ENCODE measurements at places on chromosomes 4 and X. TPM values are rescaled to one million over a fixed set of nuclear protein-coding genes. Genes with fewer than 3 reads are reported as not detected.

RENBP gene
- total RNA-seq: 5.0 TPM

DYNLT3 gene
- total RNA-seq: 17.2 TPM

ZFP92 gene
- total RNA-seq: 0.10 TPM

TTC29 gene
- total RNA-seq: not detected

GPRASP1 gene
- total RNA-seq: 3.7 TPM

ASB11 gene
- not detected for total RNA-seq

F8A2 gene
- 5.9 TPM for total RNA-seq

ATP1B4 gene
- total RNA-seq: not detected

GRIPAP1 gene
- total RNA-seq: 32.0 TPM

GNRHR gene
- total RNA-seq: not detected

KLB gene
- 0.40 TPM for total RNA-seq

TCEAL6 gene
- total RNA-seq: not detected

- no peak for DNase-seq
Measured at GRCh38 chrX:44708470-44708869, 135.4 kb upstream of the DUSP21 start.

DNA sequence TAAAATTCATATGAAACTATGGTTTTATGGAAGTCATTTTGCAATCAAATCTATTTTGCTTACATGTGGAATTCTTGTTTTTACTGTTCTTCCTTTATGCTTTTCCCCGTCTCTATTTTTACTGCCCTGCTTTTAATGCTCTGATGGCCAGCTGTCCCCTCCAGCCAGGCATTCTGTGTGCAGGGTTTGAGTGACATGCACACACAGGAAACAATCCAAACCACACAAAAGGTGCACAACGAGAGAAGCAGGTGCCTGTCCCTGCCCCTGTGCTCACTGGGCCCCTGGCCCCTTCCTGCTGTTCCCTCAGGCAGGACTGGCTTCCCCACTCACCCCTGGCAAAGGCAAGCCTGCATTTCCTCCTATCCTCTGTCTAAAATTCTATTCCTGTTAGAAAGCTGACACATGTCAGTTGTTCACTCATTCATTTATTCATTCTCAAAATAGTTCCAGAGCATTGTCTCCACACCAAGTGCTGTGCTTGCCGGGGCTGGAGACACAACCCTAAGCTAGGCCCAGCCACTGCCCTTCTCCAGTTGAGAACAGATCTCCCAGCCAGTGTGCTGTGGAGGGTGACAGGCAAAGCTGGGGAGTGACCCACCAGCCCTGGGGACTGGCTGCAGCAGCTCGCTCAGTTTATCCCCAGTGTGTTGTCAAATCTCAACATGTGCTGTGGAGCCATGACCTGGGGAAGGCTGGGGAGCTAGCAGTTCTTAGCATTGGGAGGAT, 346.3 kb downstream of the FBXW7 start:
- DNase-seq: no peak

DNA sequence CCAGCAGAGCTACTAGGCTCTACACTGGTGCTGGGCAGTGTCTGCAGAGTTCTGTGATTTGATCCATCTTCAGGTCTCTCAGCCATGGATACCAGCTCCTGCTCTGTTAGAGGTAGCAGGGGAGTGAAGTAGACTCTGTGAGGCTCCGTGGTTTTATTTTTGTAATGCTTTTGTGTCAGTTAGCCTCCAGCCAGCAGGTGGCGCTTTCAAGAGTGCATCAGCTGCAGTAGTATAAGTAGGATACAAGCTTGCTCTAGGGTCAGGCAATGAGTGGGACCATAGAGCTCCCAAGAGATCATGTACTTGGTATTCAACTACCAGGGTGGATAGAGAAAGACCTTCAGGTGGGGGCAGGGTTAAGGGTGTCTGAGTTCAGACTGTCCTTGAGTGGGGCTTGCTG, 362.5 kb upstream of the TRAM1L1 start:
- peak; percentile 24 for DNase-seq

GRCh38 chrX:39609941-39610340, 487.8 kb downstream of the BCOR start:
- DNase-seq: no peak

DNA sequence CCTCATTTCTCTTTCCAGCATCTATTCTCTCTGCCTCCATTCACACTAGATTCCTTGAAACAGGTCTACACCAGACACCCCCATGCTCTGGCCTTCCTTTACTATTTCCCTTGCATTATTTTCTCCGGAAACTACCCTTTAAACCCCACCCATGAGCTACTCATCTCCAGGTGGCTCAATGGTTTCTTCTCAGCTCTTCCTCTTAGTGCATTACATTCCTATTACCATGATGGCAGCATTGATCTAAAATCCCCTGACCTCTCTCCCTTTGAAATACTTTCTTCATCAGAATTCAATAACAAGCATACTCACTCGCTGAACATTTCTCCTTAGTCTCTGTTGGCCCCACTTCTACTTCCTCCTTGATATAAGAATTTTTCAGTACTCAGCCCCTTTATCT, 94.6 kb downstream of the SYNPO2 start:
- no peak for DNase-seq

DNA sequence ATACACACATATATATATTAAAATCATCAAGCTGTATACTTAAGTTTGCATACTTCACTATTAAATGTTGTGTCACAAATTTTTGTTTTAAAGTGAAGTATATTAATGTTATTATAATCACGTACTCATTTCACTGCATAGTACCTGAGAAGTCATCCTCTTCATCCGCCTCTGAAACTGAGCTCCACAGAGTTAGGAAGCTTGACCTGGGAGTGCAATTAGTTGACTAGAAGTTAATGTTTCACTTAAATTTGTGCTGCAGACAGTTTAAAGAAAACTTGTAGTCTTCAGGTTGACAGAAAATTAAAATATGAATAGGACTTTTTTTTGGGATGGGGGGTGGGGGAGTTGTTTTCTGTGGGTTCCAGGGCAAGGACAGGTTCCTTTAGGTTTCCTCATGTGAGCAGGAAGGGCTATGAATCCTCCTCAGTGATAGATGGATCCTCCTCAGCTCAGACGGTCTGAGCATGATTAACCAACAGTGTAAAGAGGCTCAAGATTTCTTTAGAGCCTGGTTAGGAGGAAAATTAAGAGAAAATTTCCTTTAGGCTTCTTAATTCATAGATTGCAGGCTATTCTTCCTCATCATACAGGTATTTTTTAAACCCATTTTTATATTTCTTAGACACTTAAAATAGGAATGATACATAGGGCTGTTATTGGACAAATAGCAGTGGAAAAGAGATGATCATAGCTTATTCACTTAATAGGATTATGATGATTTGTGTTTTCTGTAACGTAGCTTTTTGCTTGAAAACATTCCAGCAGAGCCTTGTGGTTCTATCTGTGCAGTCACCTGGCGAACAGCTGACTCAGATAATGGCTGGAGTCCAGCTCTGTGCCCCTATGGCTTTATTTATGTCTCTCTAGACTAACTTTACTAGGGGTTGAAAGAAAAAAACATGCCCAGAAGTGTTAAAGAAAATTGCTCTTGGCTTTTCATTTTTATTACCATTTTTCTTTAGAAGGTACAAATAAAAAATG, 102.7 kb downstream of the SLC4A4 start:
- DNase-seq: no peak

DNA sequence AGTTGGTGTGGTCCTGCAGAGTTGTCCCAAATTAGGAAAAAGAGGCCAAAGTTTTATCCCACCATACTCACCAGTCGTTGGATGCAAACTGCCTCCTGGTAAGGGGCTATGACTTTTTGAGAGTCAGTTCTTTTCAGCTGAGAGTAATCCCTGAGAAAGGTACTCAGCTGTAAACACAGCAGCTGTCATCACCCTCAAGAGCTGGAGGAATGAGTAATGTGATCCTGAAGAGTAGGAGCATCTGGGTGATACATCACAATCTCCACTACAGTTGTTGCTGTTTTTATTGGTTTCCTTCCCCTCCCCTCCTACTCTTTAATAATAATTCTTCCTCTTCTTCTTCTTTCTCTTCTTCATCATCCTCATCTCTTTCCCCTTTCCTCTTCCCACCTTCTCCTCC, 5.7 kb downstream of the MAGEE1 start:
- DNase-seq: no peak

GRCh38 chrX:44946771-44947170, 73.8 kb downstream of the KDM6A start:
- DNase-seq: no peak

DNA sequence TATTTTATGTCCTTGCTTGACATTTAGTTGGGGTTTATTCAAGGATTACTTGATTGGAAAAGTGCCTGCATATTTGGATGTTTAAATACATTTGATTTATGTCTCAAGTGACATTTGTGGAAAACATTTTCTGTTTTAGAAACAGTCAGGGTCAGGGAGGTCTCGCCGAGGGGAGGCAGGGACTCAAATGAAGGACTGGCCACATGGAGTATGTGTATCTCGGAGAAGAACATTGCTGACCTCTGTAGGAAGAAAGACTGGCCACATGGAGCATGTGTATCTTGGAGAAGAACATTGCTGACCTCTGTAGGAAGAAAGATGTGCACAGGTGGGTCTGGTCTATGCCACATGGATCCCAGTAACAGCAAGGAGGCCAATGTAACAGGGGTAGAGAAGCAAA, 233.6 kb downstream of the TRIML1 start:
- DNase-seq: no peak

GRCh38 chrX:774536-774935, 143.9 kb downstream of the SHOX start:
- DNase-seq: no peak

DNA sequence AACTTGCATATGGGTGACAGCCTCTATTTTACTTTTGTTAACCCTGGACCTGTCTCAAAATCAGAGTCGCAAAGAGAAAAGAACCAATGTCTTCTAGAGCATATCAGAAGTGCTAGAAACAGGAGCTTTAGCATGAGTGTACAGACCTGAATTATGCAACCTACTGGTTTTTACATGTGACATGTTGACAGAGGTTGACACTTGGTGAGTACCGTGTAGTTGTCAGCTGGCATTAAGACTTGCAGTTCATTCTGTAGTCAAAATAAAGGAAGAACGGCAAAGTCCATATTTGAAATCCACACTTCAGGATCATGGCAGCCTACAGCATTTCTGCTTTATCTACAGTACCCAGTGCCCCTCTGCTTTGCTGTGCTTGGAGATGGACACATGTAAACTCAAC, 291.9 kb upstream of the TENM3 start:
- DNase-seq: no peak

- no peak for DNase-seq
Measured at GRCh38 chrX:110082161-110082560, 79.2 kb downstream of the TMEM164 start.

GRCh38 chr4:82223715-82224114, 150.1 kb downstream of the HNRNPD start:
- DNase-seq: peak; percentile 32

DNA sequence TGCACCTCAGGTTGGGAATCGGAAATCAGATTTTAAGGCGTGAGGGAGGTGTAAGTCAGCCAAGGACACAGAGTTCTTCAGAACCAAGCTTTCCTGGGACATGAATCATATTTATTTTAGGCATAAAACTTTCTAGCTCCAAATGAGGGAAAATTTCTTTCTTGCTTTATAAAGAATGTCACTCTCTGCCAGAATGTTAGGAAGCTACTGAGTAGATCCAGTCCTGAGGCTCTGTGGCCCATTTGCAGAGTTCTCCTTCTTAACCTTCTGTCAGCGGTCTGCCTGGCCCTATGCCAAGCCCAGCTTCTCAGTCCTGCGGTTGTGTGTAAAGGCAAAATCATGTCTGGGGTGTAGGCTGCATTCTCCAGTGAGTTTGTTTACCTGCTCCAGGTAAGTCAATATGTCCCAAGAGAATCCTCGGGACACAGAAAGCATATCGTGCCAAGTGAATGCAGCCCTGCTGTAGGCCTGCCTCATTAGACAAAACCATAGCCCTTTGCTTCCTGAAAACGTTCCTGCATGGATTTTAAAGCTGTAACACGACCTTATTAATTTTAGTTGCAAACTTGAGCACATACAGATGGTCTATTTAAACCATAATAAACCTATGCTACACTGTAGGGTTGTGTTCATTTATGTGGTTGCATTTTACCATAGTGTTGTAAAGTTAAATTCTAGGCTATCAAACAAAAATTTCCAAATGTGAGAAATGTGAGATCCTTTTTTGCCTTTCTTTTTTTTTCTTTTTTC, 29.2 kb upstream of the CCNI start:
- peak; percentile 65 for DNase-seq

DNA sequence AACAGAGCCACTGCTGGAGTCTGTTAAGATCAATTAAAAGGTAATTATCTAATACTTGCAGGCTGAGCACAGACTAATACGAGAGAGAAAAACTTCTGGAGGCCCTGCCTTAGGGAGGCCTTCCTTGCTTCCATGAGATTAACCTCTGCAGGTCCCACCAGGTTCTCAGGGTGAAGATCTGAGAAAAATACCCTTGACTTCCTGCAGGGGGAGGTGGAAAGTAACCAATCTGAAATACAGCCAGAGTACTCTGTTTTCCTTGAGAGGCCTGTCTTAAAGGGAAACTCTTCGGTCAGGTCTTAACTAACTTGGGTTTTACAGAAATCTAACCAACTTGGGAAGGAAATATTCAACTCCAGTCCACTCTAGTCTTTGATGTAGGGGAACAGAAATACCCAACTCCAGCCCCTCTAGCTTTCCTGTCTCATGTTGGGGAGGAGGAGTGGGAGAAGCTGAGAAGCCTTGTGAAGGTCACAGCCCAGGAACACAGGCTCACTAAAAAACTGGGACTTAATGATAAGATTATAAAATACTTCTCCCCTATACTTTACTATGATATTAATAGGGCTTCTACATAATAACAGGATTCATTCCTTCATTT, 77.1 kb downstream of the TBCK start:
- peak; percentile 18 for DNase-seq

GRCh38 chr4:188627892-188628291, 488.7 kb downstream of the TRIML1 start:
- no peak for DNase-seq

GRCh38 chr4:8044699-8045098, 105.0 kb upstream of the AFAP1 start:
- peak; percentile 36 for DNase-seq

- DNase-seq: no peak
Measured at GRCh38 chr4:186627226-186627865, 72.0 kb upstream of the MTNR1A start.

DNA sequence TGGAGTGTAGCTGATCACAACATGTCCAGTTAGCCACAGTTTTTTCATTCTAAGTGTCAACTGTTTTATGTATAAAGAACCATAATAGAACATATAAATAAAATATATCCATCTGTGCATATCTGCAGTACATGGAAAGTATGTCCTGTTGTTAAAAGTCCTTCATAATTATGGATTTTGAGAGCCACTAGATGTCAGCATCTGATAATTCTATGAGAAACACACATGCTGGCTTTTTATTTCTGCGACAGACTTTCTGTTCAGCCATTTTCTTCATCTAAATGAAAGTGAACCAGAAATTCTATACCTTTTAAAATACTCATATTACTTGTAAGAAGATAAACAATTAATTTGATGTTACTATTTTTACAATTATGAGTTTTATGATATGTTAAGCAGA, 251.5 kb downstream of the GPM6A start:
- no peak for DNase-seq

DNA sequence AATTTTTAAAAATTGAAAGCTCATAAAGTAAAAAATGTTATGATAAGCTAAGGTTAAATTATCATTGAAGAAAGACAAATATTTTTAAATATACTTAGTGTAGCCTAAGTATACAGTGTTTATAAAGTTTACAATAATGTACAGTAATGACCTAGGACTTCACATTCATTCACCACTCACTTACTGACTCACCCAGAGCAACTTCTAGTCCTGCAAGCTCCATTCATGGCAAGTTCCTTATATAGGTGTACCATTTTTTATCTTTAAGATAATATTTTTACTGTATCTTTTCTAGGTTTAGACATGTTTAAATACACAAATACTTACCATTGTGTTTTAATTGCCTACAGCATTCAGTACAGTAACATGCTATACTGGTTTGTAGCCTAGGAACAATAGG, 112.3 kb upstream of the RADX start:
- DNase-seq: no peak

Data from colonic mucosa (tissue), 4 donors.